ENCODE measurements at places on chromosomes 16 and 17.

DNA sequence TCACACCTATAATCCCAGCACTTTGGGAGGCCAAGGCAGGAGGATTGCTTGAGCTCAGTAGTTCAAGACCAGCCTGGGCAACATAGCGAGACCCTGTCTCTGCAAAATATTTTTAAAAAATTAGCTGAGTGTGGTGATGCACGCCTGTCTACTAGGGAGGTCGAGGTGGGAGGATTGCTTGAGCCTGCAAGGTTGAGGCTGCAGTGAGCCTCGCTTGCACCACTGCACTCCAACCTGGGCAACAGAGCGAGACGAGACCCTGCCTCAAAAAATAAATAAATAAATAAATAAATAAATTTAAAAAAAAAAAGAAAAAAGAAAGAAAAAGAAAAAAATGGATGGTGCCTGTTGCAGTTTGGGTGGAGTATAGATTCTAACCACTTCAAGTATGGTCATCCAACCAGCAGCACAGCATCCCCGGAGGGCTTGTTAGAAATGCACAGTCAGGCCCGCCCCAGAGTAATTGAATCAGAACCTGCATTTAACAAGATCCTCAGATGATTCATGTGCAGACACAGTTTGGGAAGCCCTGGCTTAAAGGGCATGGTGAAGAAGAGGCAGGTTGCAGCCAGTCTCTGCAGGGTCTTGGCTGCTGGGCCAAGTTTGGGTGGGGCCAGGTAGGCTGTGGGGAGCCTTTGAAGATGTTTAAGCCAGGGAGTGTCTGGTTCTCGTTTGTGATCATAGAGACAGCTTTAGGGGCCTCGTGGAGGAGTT, 40.8 kb downstream of the MRC2 start:
- DNase-seq = no peak

DNA sequence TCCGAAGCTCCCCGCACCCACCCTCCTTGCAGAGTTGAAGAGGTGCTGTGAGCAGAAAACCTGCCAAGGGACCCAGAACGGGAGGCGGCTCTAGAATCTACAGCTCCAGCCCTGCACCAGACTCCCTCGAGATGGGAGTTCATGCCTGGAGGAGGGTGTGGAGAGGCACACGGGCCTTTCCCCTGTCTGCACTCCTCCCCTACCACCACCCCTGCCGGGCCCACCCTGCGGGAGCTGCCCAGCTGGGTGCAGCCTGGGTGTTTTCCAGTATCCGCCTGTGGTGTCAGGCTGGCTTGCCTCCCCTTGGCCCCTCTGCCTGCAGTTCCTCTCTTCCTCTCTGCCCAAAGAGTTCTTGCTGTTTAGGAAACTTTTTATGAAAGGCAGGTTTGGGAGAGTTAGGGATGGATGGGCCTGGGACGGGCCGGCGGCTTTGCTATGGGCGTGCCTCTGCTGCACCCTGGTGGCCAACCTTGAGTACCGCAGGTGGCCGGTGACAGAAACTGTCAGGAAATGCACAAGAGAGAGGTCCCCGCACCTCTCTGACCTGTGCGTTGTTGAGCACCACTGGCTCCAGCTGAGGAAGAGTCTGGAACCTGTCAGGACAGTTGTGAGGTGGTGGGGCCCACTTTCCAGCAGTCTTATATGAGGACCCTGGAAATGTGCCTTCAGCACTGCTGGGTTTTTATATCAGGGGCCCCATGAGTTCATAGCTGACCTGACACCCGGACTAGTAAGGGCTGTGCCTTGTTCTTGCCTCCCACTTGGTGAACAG, 354.1 kb downstream of the SEC14L1 start:
- DNase-seq = peak; percentile 9

- no peak for DNase-seq
Measured at GRCh38 chr16:66135421-66135831, 231.1 kb upstream of the CDH5 start.

DNA sequence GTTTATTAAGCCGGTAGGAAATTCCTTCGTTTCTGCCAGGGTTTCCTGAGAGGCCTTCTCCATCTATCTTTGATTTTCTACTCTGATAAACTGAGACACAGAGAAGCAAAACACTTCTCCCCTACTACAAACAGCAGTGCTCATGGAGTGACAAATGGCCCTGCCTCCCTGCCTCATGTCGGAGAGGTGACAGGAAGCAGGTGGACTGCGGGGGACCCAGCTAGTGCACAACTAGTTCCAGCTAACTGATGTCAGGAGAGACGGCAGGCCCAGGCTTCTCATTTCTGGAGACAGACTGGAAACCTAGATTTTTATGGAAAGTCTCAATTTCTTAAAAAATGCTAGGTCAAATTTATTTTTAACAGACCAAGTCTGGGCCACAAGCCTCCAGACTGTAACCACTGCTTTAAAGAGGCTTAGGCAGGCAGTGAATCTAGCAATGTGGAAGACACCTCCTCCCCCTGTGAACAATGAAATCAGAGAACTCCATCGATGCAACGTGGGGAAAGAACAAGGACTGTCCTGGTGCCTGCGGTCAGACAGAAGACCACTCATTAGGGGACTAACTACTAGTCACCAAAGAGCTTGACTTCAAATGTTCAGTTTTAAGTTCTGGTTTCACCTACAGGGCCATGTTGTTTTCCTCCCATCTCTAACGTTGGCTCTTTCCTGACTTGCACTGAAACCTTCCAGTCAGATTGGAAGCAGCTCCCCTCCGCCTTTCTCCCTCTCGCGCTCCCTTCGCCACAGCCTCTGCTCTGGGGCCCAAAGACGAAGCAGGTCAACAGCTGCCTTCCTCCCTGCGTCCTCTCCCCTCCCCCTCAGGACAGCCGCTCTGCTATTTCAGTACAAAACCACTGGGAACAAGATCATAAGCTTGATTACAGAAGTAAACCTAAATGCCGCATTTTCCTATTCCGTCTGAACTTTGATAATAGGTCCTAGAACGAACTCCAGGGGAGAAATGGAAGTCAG, 17.6 kb downstream of the GTF3C1 start:
- no peak for DNase-seq

DNA sequence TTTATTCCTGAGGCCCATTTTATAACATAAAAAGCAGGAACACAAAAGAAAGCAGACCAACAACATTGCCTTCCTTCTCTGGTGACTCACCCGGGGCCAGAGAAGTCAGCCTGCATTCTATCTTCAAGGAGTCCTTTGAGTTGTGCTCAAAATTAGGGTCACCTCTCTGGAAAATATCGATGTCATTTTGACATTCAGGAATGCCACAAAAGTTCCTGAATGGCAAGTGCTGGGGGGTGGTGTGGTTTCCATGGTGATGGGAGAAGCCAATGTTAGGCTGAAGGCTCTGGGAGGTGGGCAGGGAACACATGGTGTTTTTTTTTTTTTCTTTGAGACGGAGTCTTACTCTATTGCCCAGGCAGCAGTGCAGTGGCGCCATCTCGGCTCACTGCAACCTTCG, 159.6 kb downstream of the HAPSTR1 start:
- DNase-seq = no peak

- DNase-seq = no peak
Measured at GRCh38 chr17:64580384-64581315, 73.9 kb downstream of the CEP95 start.

DNA sequence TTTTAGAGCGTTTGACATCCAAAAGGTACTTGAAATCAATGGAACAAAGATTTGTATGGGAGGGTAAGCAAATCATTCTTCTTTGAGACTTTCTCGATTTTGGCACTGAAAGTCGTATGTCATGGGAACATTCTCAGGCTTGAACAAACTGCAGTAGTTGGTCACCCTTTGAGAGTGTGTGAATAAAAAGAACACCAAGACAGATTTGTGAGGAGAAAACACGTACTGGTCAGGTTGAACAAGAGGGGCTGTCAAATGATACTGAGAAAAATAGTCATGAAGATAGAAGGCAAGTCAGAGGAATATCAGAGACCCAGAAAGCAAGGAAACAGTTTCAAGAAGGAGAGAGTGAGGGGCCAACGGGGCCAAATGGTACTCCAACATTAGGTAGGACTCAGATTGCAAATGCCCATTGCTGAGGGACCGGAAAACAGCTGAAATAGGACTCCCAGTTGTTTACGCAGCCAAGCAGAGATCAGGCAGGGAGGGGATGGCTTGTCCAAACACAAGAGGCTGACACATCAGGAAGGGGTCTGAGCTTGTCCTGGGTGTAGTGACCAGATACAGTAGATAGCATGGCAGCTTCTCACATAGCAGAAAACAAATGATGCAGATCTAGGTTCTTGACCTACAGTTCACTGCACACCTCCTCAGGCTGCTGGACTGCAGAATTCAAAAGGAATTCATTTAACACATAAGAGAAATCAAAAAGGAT, 74.5 kb upstream of the MYOCD start:
- DNase-seq = no peak

DNA sequence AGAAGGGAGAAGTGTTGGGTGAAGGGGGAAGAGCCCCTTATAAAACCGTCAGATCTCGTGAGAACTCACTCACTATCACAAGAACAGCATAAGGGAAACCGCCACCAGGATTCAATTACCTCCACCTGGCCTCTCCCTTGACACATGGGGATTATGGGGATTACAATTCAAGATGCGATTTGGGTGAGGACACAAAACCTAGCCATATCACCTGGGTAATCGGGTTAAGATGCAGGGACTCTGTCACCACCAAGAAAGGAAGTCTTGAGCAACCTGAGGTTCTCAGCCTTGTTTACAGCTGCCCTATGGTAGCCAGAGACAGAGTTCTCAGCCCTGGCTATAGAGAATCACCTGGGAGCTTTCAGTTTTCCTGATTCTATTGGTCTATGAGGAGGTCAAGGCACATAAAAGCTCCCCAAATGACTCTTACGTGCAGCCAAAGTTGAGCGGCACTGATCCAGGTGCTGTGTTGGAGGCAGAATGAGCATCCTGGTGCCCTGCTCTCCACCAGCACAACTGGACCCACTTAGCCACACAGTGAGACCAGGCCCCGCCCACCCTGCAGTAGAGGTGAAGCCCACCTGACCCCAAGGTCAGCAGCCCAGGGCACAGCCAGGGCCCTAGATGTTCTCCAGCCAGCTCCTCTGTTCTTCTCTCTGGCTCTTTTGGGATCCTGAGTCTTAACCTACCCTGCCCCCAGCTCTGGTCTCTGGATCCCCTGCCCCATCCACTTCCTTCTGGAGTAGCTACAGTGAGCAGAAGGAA, 138.5 kb upstream of the CDH5 start:
- DNase-seq = no peak

GRCh38 chr16:59635674-59636073, 901.6 kb upstream of the GOT2 start:
- DNase-seq = peak; percentile 85

GRCh38 chr16:47965439-47965838, 190.4 kb downstream of the ABCC12 start:
- DNase-seq = peak; percentile 12

- no peak for DNase-seq
Measured at GRCh38 chr17:40362696-40363110, 1.8 kb downstream of the GJD3 start.

DNA sequence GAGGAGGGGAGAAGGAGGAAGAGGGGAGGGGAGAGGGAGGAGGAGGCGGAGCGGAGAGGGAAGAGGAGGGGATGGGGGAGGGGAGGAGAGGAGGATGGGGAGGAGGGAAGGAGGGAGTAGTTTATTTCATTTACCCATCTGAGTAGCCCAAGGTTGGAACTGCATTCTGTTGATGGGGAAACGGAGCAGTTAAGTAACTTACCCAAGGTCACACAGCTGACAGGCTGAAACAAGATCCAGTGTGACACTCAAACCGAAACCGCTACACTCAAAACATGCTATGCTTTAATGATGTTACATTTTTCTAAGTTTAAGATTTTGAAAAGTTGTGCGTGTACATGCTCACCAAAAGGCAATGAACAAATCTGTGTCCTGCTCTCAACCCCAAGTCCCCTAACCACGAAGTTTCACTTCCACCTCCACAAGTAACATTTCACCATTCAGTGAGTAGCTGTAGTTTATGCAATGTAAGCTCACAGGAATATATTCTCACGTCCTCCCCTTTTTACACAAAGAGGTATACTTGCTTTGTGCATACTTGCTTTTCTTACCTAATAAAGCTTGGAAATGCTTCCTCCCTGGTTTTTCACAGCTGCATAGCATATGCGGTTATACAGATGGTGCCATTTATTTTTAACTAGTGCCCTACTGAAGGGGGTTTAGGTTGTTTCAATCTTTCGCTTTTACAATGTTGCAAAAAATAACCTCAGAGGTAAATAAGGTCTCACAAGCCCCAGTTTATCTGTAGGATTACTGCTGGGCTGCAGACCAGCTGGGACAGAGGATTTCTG, 275.3 kb downstream of the PARN start:
- DNase-seq = no peak

DNA sequence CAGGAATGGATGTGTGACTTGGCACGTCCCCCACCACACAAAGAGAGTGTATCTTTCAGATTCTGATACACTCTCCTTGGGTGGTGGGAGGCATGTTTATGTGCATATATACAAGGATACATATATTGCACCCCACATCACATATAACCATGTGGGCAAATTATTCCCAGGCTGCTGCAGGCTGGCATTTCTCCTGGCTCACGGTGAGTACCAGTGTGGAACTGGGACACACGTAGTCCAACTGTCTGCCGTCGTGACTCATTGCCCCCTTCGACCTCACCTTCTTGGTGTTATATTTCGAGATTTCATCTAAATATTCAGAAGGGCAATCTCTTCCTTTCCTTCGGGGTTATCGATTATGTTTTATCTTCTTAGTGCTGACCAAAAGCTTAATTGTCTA, 24.4 kb downstream of the ARHGAP44 start:
- no peak for DNase-seq

- DNase-seq = peak; percentile 51
Measured at GRCh38 chr17:49515196-49515770, 20.2 kb downstream of the NGFR start.

DNA sequence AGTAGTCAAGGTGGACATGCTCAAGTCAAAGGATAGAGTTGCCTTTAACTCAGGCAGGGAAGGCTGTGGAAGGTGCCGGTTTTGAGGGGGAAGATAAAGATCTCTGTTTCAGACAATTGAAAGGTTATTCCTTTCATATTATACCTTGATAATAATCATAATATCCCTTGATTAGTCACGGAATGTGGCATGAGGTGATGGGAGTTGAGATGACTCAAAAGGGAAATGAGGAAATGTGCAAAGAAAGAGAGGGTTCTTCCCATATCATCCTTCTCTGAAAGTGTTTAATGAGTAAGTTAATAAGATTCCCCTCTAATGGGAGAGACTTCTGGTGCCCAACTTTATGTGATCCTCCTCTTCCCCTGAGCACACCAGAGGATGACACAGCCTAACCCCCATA, 43.1 kb upstream of the HS3ST2 start:
- no peak for DNase-seq

DNA sequence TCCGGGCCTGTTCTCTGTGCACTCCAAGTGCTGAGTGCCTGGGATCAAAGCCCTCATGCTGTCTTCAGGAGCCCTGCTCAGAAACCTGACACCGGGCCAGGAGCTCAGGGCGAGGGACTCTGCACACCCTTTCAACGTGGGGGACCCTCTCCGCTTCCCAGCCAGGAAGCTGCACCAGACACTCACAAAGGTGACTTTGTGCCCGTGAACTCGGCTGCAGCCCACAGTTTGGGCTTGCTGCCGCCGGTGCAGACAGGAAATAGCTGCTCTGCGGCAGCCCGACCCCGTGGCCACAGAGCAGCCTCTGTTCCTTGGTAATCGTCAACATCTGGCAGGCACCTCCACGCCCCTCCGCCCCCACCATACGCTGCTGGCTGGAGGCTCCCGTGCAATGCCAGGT, 93.4 kb upstream of the METRNL start:
- DNase-seq = no peak

All from HS-27A (cell line).